ENCODE measurements at places on chromosomes 13 and 19.

- no peak for DNase-seq
These were observed 60.4 kb downstream of the SLITRK6 start for GRCh38 chr13:85738696-85739320.

DNA sequence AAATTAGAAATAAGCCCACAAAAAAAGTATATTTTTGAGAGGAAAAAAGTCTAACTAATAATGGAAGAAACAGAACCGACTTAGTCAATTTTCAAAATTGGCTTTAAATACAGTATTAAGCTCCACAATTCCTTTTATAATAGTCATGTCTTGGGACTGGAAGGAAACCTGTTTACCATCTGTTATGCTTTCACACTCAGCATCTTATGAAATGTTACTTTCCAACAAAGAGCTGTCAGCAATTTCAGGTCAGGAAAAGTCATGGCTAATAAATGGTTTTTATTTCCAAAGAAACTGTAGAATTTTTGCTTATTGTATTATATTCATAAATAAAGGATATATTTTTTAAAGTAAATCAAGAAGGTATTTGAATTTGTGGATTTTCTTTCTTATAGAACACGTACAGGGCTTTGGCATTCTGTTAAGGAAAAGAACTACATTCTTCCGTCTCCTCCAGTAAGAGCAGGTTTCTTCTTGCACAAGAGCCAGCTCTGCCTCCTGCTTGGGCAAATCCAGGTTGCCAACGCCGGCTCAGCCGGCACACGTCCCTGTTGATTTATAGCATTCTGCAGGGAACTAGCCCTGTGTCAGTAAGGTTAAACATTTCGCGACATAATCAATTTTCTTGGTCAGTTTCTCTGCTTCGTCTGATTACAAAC, 52.9 kb upstream of the GPR12 start:
- no peak for DNase-seq

DNA sequence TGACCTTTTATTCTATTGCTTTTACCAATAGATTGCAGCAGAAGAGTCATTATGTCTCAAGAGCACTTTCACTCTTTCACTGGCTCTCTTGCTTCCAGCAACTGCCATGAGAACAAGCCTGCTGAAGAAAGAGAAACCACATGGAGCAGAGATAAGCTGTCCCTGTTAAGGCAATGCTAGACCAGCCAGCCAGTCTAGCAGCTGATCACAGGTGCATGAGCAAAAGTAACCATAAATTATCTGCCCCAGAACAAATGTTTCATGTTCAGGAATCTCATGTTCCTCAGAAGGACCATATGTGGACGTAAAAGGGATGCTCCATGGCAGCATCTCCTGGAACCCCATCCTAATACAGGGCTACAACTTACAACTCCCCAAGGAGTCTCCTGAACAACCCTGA, 20.4 kb upstream of the DCLK1 start:
- no peak for DNase-seq

DNA sequence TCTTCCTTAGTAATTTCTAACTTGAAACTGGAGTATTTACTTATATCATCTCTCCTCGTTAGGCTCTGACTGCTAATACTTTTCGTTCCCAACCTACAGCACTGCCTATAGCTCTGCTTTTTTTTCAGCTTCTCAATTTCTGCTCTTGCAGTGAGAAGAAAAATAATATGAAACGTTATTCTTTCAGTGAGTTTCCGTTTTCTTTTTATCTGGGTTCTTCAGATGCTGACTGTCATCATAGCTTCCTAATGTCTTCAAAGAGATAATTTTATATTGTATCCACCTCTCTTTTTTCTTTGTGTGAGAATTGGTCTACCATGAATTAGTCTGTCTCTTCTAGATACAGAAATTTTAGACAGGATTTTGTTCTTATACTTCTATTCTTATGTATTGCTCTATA, 454.9 kb downstream of the LMO7 start:
- DNase-seq, result no peak

GRCh38 chr19:43774103-43774939, 6.5 kb downstream of the KCNN4 start:
- DNase-seq, result no peak

- peak; percentile 21 for DNase-seq
These were observed 220.4 kb upstream of the HTR2A start for GRCh38 chr13:47117268-47117667.

DNA sequence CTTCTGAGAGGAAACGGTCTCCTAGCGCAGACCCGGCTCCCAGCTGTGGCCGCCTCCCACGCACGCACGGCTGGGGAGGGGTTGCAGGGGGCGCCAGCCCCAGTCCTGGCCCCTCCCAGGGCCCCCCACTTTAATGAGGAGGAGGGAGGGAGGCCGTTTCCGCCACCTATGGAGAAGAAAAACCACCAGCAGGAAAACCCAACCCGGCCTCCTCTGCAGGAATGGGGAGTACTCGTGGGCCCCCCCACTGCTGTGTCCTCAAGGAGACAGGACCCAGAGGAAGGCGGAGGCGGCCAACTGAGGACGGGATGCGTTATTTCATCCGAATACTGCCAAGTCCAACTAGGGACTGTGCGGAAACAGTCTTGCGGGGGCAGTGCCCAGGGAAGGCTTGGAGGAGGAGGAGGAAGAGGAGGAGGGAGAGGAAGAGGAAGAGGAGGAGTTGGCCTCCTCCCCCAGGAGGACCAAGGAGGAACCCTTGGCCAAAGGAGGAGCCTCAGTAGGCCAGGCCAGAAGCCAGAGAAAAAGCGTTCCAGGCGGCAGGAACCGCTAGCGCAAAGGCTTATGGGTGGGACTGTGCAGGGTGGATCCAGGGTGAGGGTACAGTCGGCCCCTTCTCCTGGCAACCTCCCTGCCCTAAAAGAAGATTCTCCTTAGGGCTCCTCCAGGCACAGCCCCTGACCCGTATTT, 3.9 kb upstream of the SSBP4 start:
- peak; percentile 80 for DNase-seq

DNA sequence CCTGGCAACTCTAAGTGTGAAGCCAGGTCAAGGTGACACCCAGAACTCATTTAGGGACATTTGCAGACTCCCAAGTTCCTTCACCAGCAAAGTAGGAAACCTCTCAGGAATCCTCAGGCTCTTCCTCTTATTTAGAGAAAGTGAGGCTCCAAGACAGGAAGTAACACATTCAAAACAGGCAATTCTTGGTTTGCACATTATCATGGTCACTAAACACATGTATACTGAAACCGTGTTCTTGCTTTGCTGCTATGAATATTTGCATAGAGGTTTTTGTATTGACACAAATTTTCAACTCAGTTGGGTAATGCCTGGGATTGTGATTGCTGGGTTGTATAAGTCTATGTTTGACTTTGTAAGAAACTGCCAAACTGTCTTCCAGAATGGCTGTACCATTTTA, 13.2 kb upstream of the URI1 start:
- no peak for DNase-seq

- no peak for DNase-seq
These were observed 813 bp upstream of the MCOLN1 start for GRCh38 chr19:7521551-7522071.

- DNase-seq, result peak; percentile 2
These were observed 7.7 kb downstream of the N4BP2L2 start for GRCh38 chr13:32530841-32531253.

DNA sequence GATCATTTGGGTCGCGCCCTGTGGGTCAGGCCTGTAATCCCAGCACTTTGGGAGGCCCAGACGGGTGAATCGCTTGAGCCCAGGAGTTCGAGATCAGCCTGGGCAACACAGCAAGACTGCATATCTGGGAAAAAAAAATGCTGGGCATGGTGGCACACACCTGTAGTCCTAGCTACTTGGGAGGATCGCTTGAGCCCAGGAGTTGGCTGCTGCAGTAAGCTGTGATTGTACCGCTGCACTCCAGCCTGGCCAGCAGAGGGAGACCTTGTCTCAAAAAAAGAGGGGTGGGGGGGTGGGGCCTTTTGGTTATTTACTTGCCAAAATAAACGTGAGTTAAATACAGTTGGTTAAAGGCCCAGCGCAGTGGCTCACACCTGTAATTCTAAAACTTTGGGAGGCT, 9.8 kb upstream of the ZNF544 start:
- peak; percentile 27 for DNase-seq

DNA sequence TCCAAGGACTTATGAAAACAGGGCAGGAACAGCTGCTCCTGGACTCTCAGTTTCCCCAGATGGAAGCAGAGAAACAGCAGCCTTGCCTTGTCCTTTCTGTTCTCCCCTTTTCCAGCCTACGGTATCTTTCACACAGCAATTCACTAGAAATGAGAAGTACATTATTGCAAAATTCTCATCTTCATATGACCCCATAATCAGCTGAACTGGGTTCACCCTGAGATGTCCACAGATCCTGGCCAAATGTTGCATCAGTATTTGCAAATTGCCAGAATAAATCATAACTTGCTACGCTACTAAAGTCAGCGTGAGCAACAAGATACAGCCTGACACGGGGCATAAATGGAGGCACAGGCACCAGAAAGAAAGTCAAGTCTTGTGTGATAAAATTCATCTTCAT, 16.1 kb downstream of the VSTM1 start:
- no peak for DNase-seq

- no peak for DNase-seq
These were observed 7.1 kb upstream of the KL start for GRCh38 chr13:33008946-33009722.

GRCh38 chr13:72508392-72508791, 219.0 kb downstream of the MZT1 start:
- DNase-seq, result no peak

- DNase-seq, result peak; percentile 5
These were observed 126.3 kb downstream of the KCTD12 start for GRCh38 chr13:76759877-76760276.

- no peak for DNase-seq
These were observed 73.7 kb upstream of the PCDH9 start for GRCh38 chr13:67303661-67304333.

DNA sequence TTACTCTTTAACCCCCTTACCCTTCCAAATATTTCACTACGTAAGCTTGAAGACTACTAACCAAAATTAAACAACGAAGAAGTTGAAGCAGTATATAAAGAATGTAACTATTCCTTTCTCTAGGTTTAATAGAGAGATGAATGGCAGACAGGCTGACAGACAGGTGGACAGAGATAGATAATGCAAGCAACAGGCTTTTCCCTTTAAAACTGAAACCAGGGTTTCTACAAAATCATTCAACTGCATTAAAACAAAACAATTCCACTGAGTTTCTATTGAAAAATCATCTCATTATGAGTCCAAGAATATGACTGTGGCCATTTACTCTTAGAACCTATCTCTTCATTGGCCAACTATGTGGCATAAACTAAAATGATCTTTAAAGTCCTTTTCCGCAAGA, 15.2 kb downstream of the LNX2 start:
- DNase-seq, result no peak

- DNase-seq, result no peak
These were observed 94.1 kb downstream of the ATP11A start for GRCh38 chr13:112783978-112784371.

- no peak for DNase-seq
These were observed 142.5 kb downstream of the SLC7A1 start for GRCh38 chr13:29452773-29453616.

- no peak for DNase-seq
These were observed 45.8 kb downstream of the TGDS start for GRCh38 chr13:94550062-94550738.

GRCh38 chr13:71877256-71877653, 10.3 kb upstream of the DACH1 start:
- DNase-seq, result no peak

DNA sequence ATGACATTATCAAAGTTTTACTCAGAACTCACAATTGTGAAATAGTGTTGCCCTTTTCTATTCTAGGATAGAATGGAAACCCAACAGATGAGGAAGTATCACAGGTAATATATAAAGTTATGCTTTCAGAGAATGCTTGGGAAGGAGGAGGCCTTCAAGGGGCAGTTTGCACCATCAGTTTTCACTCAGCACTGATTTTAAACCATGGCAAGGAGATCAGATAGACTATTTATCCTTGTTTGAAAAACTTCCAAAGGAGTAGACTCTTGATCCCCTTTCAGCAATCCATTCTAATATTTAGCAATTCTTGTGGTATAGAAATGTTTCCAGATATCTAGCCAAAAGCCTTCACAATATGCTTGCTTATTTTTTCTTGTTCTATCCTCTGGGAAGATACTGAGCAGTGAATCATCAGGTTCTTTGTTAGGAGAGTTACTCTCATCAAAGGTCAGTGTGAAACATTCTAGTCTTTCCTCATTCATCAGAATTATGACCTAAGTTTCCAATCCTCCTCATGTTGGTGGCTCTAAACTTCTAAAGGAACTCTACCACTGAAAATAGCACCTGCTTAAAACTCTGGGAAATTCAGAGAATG, 3.8 kb downstream of the GPC6 start:
- no peak for DNase-seq

DNA sequence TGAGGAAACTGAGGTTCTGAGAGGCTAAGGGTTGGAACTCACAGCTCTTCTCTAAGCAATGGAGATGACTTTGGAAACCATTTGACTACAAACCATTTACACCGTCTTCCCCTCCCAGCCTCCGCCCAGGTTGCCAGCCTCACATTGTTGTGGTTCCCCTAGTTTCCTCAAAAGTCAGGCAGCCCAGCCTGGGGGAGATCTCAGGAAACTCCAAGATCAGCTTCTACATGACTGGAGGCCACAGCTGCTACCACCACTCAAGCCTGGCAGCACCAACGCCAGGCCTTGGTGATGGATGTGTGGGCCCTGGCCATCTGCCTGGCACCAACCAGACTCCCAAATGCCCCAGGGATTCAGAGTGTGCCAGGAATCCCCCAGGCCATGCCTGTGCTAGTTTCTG, 207.9 kb downstream of the TSHZ3 start:
- DNase-seq, result no peak

GRCh38 chr19:4139614-4140236, 13.7 kb upstream of the CREB3L3 start:
- peak; percentile 74 for DNase-seq

- peak; percentile 93 for DNase-seq
These were observed 404.4 kb downstream of the SPRY2 start for GRCh38 chr13:79936368-79937136.

- DNase-seq, result no peak
These were observed 56.6 kb upstream of the MYO16 start for GRCh38 chr13:108572782-108573211.

GRCh38 chr13:100280681-100281080, 191.8 kb downstream of the PCCA start:
- DNase-seq, result peak; percentile 2

DNA sequence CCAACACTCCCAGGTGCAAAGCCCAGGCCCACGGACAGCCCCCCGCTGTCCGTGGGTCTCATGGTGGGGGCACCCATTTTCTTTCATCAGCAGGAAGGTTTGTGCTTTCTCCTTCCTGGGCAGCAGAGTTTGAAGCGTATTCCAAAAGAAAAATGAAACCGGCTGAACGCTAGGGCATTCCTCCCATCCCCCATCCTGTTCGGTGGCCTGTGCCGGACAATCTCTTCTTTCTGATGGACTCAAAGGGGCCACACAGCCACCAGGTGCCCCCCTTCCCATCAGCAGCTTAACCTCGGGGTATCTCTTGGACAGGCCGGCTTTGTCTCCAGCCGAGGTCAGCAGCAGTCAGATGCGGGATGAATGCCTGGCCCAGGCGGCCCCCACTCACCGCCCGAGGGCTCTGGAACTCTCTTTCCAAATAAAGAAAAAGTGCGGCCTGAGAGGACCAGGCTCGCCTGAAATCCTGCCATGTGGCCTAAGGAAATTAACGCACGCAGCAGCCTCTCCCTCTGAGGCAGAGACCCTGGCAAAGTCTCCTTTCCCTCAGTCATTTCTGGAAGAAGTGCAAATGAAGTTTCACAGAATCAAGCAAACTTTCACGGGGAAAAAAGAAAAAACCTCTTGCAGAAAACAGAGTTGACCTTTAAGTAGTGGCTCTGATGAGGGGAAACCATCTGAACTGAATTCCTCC, 67.8 kb downstream of the RASA3 start:
- peak; percentile 43 for DNase-seq

GRCh38 chr13:113400621-113401451, 36.9 kb upstream of the GRTP1 start:
- no peak for DNase-seq

Measured in Daoy (cell line).